ENCODE measurements at places on chromosomes 5 and 9. TPM values are rescaled to one million over a fixed set of nuclear protein-coding genes. Genes with fewer than 3 reads are reported as not detected.

DNA sequence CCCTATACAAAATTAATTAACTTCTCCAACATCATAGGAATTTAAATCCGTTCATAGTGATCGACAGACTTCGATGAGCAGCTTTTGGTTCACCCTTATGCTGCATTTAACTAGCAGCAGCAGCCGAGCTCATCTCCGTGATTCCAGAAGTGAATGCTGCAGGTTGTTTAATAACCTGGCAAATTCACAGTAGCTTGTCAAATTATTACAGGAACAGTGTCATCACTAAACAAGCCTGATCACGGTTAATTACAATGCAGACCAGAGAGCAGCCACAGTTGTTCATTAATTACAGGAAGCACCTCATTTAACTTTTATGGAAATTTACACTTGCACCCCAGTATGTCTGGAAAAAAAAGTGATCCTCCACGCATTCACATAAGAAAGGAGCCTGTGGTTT, 188.2 kb downstream of the BNC2 start:
- DNase-seq: no peak

- DNase-seq: no peak
Measured at GRCh38 chr5:78634634-78635033, 13.9 kb downstream of the LHFPL2 start.

GRCh38 chr5:77396017-77396416, 96.1 kb downstream of the WDR41 start:
- no peak for DNase-seq

GRCh38 chr5:128905568-128906110, 59.6 kb upstream of the SLC27A6 start:
- peak; percentile 58 for DNase-seq

DNA sequence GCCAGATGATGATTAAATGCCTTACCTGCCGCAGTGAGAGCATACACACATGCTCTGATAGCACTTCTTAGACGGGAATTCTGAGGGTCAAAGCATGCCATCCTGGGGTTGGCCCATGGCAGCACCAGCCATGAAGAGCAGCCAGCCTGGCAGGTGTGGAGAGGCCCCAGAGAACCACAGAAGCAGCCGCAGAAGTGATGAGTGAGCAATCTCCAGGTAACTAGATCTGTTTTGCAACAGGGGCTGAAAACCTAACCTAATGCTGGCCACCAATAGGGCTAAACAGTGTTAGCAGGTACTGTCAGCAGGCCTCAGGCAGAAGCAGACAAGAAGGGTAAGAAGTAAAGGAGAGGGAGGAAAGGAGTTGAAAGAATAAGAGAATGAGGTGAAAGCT, 33.5 kb upstream of the HOMER1 start:
- DNase-seq: no peak

DNA sequence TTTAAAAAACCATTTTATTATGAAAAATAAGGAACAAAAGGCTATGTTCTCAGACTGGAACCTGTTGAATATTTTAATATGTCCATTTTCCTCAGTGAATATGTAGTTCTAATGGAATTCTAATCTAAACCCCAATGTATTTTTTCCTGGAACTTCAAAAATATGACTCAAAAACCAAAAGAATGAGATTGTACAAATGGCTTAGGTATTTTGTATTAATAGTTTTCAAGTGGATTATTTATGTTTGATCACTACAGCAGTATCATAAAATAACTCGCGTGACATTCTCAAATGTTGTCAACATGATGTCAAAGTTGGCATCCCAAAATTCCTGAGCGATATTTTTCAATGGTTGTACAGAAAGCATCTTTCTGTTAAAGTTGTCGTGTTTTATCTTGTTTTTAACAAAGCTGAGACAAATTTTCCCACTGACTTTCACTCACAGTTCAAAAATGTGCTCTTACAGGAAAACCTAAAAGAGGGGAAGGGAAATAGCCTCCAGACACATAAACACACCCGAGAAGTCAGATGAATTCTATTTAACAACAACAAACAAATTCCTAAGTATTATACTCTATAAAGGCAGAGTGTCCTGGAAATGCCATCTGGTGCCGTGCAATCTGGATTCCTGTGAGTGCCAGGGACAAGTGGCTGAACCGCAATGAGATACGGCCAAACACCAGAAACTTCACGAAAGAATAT, 68.1 kb upstream of the TAS2R1 start:
- no peak for DNase-seq

GRCh38 chr5:180865981-180866695, 5.1 kb upstream of the ZFP62 start:
- no peak for DNase-seq

DNA sequence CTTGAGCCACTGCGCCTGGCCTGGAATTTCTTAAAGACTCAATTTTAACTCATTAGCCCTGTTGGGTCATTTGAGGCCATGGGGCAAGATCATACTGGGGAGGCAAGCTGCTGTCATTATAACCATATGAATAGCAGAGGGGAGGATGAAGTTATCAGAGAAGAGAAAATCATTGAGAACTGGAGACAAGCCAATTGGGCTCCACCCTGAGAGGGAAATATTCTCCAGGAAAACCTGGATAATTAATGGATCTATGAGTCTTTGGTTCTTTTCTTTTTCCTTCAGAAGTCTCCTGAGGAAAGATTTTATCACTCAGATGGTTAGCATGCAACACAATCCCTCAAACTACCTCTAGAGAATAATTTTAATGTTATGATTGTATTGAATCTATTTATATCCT, 569.6 kb upstream of the TUSC1 start:
- DNase-seq: no peak

- DNase-seq: no peak
Measured at GRCh38 chr9:125492719-125493118, 214.3 kb downstream of the MAPKAP1 start.

DNA sequence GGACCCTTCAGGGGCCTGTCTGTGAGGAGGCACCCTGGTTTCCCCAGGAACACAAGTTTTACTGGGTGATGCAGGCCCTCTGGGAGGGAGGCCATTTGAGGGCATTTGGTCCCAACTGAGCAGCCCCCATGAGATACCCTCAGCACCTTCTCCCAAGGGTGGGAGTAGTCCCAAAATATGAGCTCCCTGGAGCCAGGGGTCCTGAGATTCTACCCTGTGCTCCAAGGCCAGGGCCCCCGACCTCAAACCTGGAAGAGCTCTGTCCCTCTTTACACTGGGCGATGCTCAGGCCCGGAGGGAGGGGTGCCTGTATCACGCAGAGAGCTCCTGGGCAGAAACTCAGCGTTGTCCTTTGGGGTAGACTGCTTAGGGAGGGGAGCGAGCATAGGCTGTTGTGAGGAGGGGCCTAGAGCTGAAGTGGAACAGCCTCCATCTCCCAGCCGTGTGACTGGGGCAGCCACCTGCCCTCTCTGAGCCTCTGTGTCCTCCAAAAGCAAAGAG, 64.0 kb upstream of the SYNPO start:
- no peak for DNase-seq

- DNase-seq: no peak
Measured at GRCh38 chr9:14373336-14373666, 59.4 kb upstream of the NFIB start.

DNA sequence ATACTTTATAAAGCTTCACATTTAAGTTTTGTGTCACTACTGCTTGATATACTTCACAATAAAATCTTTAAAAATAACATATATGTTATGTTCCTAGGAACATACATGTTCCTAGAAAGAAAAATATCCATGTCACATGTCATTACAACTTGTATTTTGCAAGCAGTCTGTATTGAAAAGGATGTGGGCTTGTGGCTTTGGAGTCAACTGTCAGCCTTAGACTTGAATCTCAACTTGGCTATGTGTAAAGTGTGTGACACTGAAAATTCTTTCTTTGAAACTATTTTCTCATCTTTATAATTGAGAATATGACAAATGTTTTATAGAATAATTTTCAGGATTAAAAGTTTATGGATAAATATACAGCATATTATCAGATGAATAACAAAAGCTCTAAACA, 273.1 kb downstream of the KIAA0825 start:
- no peak for DNase-seq

DNA sequence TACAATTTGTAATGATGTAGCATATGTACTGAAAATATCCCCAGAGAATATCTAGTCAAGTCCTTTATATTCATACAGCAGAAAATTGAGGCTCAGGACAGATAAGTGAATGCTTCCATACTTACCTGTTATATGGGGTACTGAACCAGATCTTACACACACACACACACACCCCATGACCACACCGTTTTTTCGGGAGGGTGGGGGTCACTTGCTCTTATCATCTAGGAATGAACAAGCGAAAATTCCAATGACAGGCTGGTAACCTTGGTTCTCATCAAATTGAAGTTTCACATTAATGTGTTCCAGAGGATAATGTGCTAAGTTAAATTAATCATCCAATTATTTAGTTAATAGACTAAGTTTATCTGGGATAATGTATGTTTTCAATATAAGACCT, 48.8 kb downstream of the ARL15 start:
- DNase-seq: no peak

DNA sequence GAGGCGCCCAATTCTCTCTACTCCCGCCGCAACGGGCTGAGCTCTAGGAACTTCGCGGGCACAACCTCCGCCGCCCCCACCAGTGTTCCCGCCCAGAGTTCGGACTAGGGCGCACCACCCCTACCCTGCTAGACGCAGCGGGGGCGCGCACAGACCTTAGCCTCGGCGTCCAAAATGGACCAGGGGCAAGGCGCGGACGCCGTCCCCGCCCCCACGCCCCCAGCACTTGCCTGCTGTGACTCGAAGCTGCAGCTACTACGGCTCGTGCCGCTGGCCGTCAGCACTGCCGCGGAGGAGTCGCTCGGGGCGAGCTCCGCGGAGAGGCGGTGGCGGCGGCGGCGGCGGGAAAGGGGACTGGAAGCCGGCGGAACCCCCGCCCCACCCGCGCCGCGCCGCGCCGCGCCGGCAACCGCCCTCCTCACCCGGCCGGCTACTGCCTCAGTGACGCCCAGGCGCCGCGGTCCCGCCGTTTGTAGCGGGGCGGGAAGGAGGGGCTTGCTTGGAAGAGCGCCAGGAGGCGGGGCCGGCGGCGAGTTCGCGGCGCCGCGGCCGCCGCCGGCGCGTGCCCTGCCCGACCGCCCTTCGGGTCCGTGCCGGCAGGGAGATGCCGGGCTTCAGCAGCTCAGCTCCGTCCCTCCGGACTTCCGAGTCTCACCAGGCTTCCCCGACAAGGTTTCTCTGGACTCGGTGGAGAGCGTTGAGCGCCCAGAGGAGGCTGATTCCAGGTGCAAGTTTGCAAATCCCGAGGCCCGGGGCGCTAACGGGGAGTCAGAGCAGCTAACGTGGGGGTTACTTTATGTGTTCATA, 4.5 kb downstream of the ELAVL2 start:
- DNase-seq: no peak

DNA sequence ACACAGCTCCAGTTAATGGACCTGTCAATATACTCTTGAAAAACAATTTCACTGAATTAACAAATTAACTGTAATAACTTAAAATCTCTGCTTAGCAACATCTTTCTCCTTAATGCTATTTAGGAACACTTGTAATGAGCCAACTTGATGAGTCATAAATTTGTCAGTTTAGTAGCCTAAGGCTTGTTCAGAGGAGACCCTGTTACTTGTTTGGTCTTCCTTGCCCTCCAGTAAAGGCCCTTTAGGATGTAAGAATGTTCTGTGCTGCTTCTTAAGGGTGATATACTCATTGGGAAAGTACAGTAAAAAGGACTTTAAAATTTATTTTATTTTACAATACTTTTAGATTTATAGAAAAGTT, 11.4 kb upstream of the MATR3 start:
- DNase-seq: no peak

DNA sequence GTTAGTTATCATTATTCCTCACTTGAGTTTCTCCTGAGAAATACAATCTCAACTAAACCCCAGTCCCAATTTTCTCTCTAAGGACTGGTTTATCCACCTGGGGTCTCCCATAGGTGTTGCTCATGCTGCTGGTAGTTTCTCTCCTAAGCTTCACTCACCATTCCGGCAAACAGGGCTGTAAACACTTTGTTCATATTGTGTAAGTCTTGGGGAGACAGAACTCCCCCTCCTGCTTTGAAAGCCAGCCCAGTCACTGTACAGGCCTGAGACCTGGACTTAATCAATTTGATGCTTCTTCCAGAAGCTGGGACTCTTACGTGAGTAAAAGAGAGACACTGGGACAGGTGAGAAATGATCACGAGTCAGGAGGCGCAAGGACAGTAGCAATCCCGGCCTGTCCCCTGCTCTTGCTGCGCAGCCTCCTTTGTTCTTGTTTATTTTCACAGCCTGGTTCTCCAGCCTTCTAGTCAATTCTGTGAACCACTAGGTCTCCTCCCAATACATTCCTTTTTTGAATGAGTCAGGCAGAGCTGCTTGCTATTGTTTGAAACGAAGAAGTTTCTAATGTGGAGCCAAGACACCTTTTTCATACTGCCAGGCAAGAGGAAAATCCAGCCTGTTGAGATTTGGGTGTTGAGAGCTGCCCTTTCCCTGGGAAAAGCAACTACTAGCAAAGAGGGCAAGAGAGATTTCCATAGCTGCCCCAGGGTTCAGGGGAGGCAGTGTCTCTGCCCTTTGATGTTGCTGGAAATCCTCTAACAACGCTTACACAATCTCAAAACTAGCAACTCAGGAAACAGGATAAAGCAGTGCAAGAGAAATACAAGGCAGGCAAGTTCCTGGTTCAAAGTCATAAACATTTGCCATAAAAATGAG, 9.2 kb upstream of the SHROOM1 start:
- DNase-seq: no peak

DNA sequence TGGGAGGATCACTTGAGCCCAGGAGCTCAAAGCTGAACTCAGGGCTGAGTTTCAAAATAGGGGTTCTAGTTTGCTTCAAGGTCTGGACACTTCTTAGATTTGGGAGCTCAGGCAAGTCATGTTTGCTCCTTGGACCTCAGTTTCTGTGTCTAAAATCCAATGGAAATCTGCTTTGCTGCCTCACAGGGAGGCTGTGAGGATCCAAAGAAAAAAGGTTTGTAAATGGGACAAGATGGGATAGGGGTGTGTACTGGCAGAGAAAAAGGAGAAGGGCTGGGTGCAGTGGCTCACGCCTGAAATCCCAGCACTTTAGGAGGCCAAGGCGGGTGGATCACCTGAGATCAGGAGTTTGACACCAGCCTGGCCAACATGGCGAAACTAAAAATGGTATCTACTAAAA, 39.6 kb upstream of the SH3PXD2B start:
- no peak for DNase-seq

LSM11 gene
- polyA plus RNA-seq: 7.6 TPM

PCDHGC5 gene
- polyA plus RNA-seq: 1.1 TPM

FAM163B gene
- polyA plus RNA-seq: not detected

CBY3 gene
- polyA plus RNA-seq: 0.81 TPM

ANKS6 gene
- 24.1 TPM for polyA plus RNA-seq

NTRK2 gene
- 113 TPM for polyA plus RNA-seq

PSAT1 gene
- 76.1 TPM for polyA plus RNA-seq

ZDHHC11B gene
- polyA plus RNA-seq: 2.1 TPM

GABRP gene
- polyA plus RNA-seq: 1.2 TPM

IL3 gene
- polyA plus RNA-seq: not detected

FYB1 gene
- 6.0 TPM for polyA plus RNA-seq

RAD23B gene
- polyA plus RNA-seq: 129 TPM

DCTN3 gene
- 95.2 TPM for polyA plus RNA-seq

OCLN gene
- 35.6 TPM for polyA plus RNA-seq

ESM1 gene
- polyA plus RNA-seq: 7.5 TPM
